Regular cardiac myocyte (primary cell): ENCODE measurements at places on chromosomes 1 and 21. TPM values are rescaled to one million over a fixed set of nuclear protein-coding genes. Genes with fewer than 3 reads are reported as not detected.

The PLA2G4A gene
- 36.4 and 49.9 TPM in 2 replicates for total RNA-seq

The OLIG1 gene
- not detected in 2 replicates for total RNA-seq

The FHAD1 gene
- 0.19 and 1.1 TPM in 2 replicates for total RNA-seq

The PRCC gene
- 6.8 and 14.6 TPM in 2 replicates for total RNA-seq

The HHAT gene
- 4.0 and 8.5 TPM in 2 replicates for total RNA-seq

The TMEM269 gene
- total RNA-seq: under 0.01 TPM in 1 of 2 replicates, not detected in the other

The APOBEC4 gene
- total RNA-seq: not detected in 2 replicates

The RUNX1 gene
- total RNA-seq: 15.1 and 31.0 TPM in 2 replicates

The BRINP3 gene
- not detected in 2 replicates for total RNA-seq

The LCE1B gene
- total RNA-seq: not detected in 2 replicates

The SLX9 gene
- total RNA-seq: 6.5 and 30.1 TPM in 2 replicates

The CTTNBP2NL gene
- 13.2 and 17.8 TPM in 2 replicates for total RNA-seq

The RAB42 gene
- total RNA-seq: 0.58 and 2.0 TPM in 2 replicates

The LAMB3 gene
- total RNA-seq: 3.5 and 11.3 TPM in 2 replicates

The MPZ gene
- total RNA-seq: 1.7 and 2.3 TPM in 2 replicates

The TMCC2 gene
- total RNA-seq: 2.3 TPM in 2 replicates

The GBP6 gene
- under 0.01 TPM in 2 replicates for total RNA-seq

The RAD54L gene
- 1.4 and 5.6 TPM in 2 replicates for total RNA-seq

The CR1L gene
- total RNA-seq: not detected in 2 replicates

The PLA2G2F gene
- total RNA-seq: not detected in 2 replicates

The NAV1 gene
- 23.0 and 30.7 TPM in 2 replicates for total RNA-seq

The KCNJ10 gene
- total RNA-seq: not detected in 2 replicates

The LDLRAD1 gene
- not detected in 2 replicates for total RNA-seq
